ENCODE measurements at places on chromosomes 1 and 21. TPM values are rescaled to one million over a fixed set of nuclear protein-coding genes. Genes with fewer than 3 reads are reported as not detected.

- DNase-seq = peak; percentile 93
Measured at GRCh38 chr1:31815752-31816500, at the start of gene SPOCD1. Gene SPOCD1 (minus strand): TSS chr1:31816022. CDS start chr1:31815333, 689 bp downstream.

- no peak for DNase-seq
Measured at GRCh38 chr1:81876901-81877733, 76.4 kb downstream of the ADGRL2 start.

GRCh38 chr1:95966866-95967265, 732.9 kb downstream of the RWDD3 start:
- no peak for DNase-seq

DNA sequence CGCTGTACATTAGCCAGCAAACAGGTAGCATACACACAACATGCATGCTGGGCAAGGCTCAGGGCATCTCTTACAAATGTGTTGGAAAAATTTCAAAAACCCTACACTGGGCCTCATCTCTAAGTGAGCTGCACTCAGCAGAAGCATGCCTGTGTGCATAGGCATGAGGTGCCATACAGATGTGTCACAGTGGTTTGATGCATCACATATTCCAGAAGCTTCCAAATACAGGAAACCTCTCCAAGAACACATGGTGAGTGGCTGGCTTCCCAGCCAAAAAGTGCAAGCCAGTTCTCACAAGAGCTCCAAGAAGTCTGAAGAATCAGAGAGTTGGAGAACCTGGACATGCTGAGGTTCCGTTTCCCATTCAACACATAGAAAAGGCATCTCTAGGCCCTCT, 58.3 kb downstream of the CD46 start:
- no peak for DNase-seq

DNA sequence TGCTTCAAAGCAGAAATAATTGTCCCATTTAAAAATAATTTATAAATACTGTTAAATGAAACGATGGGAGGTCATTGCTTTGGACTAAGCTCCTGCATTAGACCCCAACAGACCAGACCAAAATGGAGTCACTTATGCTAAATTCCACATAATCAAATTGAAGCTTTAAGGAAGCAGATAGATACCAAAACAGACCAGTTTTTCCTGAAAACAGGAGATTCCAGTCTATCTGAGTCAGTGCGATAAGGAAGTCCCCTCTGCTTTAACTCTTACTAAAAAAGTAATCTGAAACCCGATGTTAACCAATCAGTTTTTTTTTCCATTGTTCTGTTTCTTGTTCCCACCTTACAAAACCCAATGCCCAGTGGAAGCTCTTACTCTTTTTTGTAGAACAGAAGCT, 16.2 kb upstream of the DNASE2B start:
- no peak for DNase-seq

- DNase-seq = no peak
Measured at GRCh38 chr1:174428033-174428432, 19.7 kb upstream of the GPR52 start.

DNA sequence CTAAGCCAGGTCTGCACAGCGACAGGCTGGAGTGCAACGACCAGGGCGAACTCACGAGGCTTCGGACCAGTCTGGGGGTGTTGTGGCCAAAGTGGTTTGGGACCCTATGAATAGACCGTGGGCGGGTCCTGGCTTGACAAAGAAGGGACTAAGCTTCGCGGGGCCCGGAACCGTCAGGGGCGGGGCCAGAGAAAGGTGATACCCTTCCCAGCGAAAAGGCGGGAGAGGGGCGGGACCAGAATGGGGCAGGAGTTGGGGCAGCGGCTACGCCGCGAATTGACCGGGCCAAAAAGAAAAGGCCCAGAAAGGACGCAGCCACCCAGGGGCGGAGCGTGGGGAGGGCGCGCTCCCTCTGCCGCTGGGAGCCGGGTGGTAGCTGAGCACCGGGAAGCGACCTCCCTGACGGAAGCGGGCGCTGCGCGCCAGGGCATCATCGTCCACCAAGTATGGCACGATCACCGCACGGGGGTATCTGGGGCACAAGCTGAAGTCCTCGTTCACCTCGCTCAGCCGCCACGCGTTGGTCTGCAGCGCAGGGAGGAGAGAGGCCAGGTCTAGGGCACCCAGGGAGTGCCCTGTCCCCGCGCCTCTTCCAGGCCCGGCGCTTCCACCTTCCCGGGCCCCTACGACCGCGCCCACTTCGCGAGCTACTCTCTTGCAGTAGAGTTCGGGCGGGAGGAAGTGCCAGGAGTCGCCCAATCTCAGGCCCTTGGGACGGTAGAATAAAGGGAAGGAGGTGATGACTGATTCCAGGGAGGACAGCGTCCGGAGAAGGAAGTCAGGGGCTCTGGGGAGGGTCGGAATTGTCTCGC, 6.7 kb upstream of the FAM167B start:
- peak; percentile 71 for DNase-seq

DNA sequence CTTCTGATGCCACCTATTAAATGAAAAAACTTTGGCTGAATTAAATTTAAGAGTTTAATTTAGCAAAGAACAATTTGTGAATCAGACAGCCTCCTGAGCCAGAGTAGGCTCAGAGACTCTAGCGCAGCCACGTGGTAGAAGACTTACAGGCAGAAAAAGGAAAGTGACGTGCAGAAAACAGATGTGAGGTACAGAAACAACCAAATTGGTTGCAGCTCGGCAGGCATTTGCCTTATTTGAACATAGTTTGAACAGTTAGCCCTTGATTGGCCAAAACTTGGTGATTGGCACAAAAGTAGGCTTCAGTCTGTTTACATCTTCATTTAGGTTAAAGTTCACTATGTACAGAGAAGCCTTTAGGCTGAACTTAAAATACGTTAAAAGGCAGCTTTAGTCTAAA, 22.9 kb downstream of the TCP10L start:
- DNase-seq = no peak

GRCh38 chr1:229991724-229992333, 75.2 kb upstream of the GALNT2 start:
- no peak for DNase-seq

GRCh38 chr1:6785728-6786505, 663 bp downstream of the CAMTA1 start:
- DNase-seq = peak; percentile 44

GRCh38 chr1:231636157-231636556, 9.6 kb downstream of the DISC1 start:
- no peak for DNase-seq

- DNase-seq = no peak
Measured at GRCh38 chr1:107871687-107872395, 93.1 kb downstream of the VAV3 start.

DNA sequence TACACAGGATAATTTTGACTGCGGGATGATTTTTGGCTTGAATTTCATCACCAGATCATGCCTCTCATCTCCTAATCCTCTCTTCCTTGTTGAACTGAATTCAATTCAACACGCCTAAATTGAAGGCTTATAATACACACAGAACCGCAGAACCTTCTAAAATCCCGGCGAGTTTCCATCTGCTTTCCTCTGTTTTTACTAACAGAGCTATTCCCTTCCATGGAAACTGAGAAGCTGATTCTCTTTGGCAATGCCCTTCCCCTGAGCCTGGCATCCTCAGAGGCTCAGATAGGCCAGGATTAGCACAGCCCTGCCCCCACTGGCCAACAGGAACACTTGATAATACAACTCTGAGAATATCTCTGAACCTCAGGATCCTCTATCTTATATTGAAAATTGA, 130.2 kb downstream of the CAPN8 start:
- no peak for DNase-seq

DNA sequence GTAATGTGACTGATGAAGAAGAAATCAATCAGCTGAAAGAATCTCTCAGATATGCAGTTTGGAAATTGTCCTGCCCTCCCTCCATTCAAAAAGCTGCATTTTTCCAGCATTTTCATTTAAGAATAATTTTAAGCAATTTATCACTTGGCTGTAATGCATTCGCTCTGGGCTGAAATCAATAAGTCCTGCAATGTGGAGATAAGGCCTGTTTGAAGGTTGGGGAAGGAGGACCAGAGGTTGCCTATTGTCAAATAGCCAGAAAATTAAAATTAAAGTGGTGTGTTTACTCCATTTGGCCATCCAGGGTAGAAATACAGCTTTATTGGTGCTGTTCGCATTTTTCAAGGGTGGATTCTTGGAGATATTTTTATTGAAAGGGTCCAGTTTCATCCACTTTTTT, 187.6 kb upstream of the NFIA start:
- DNase-seq = no peak

GRCh38 chr1:17177651-17178050, 27.3 kb upstream of the PADI1 start:
- DNase-seq = no peak

DNA sequence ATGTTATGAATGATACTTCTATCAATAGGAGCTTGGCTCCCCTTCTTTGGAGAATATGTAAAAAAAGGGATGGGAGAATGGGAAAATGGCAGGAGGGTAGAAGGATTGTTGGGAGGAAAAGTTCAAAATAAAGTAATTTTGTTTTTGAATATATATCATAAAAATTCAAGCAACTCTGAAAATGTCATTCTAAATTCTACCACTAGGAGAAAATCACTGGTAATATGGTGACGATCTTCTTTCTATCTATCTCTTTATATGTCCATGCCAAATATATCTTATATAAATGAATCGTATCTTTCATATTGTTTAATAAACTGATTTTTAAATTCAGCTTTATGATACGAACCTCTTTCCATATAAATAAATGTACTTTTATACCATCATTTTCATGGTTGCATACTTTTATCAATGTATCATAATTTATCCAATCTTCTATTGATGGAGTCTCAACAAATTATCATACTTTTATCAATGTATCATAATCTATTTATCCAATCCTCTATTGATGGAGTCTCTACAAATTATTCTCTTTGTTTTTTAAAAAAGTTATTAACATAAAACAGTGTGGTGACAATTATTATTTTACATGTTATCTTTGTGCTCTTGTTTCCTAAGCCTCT, 73.7 kb upstream of the MARK1 start:
- no peak for DNase-seq

DNA sequence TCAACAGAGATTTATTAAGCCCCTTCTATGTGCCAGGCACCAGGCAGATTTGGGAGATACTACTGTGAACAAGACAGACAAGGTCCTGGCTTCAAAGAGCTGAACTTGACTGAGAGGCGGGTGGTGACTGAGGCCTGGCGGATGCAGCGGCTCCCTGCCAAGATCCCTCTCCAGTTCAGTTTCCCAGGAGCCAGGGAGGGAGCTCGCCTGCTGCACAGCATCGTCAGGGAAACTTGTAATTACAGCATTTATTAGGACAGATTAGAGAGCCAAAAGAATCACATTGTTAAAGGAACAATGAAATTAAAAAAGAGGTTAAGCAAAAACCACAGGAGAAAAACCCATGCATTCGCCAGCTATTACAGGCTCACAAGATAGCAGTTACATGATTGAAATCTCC, 55.3 kb downstream of the ETS2 start:
- DNase-seq = no peak

The CASQ1 gene
- not detected for total RNA-seq

The SHISA4 gene
- total RNA-seq = 0.59 TPM

The UBE2J2 gene
- total RNA-seq = 61.6 TPM

The PEX11B gene
- total RNA-seq = 22.8 TPM

The FGR gene
- 0.24 TPM for total RNA-seq

The MKNK1 gene
- total RNA-seq = 28.5 TPM
